CD14-positive monocyte (primary cell): ENCODE measurements at places on chromosomes 16 and 17. TPM values are rescaled to one million over a fixed set of nuclear protein-coding genes. Genes with fewer than 3 reads are reported as not detected.

TBC1D3L gene
- polyA plus RNA-seq = not detected

ABCA10 gene
- polyA plus RNA-seq = not detected

ATAD5 gene
- 0.24 TPM for polyA plus RNA-seq

MPO gene
- 4.2 TPM for polyA plus RNA-seq

LITAFD gene
- not detected for polyA plus RNA-seq

CLEC19A gene
- polyA plus RNA-seq = not detected

CNGB1 gene
- polyA plus RNA-seq = not detected in 2 replicates

FOXC2 gene
- polyA plus RNA-seq = not detected in 2 replicates

MEFV gene
- 37.7 TPM for polyA plus RNA-seq

DHX58 gene
- polyA plus RNA-seq = 16.0 TPM

GFAP gene
- polyA plus RNA-seq = 0.03 TPM in 1 of 2 replicates, not detected in the other

KRTAP9-2 gene
- not detected for polyA plus RNA-seq

CIITA gene
- polyA plus RNA-seq = 22.1 TPM

CCDC43 gene
- 12.8 TPM for polyA plus RNA-seq

ZNF213 gene
- 1.5 TPM for polyA plus RNA-seq

SAP30BP gene
- 105 and 130 TPM in 2 replicates for polyA plus RNA-seq

CAPNS2 gene
- polyA plus RNA-seq = 0.11 and 0.35 TPM in 2 replicates

PHF23 gene
- 12.9 TPM for polyA plus RNA-seq

CIAPIN1 gene
- polyA plus RNA-seq = 46.5 TPM
